Foreskin fibroblast (primary cell): ENCODE measurements at places on chromosomes 3 and 15.

- DNase-seq: no peak
Measured at GRCh38 chr15:25497934-25498333, 59.1 kb upstream of the UBE3A start.

DNA sequence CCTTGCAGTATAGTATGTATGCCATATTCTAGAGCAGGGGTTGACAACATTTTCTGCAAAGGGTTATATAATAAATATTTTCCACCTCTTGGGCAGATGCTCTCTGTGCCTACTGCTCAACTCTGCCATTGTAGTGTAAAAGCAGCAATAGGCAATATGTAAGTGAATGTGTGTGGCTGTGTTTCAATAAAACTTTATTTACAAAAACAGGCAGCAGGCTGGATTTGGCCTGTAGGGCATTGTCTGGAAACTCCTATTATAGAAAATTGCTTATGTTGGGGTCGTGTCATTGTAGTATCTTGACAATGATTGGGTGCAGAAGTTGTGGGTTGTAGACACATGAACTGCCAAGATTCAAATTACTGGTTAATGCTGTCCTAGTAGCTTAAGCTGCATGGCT lies 153.6 kb upstream of the CNTN3 start:
- DNase-seq: no peak

DNA sequence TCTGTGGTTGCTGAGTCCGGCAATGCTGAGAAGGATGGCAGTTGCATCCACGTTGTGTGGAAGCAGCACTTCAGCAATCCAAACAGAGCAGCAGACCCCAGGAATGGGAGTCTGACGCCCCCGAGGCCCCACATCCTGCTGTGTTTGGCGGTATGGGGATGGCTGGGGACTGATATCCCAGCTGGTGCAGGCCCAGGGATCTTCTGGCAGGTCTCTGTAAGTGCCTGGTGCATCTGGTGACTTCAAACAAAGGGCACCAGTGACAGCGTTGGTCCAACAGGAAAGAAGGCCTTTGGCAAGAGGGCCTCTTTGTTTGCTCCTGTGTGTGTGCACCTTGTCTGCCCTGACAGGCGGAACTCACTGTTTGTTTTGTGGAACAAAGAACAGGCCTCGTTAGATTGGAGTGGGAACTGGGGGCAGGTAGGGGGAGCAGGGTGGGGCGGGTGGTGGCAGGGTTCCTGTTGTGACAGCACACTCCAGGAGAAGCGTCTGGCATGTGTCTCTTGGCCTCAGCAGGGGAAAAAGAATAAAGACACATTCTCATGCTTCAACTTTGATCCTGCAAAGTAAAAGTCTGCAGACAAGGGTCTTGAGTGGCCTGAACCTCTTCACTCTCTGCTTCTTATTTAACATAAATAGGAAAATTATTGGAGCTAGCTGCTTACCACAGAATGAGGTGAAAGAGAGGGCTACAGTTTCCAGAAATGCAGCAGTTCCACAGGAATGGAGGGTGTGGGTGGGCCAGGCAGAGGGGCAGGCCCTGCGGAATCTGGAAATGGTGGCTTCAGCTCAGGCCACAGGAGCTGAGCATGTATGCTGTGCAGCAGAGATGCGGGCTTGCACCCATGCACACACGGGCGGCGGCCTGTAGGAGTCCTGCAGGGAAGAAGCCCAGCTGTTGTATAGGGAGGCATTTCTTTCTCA lies 94.5 kb upstream of the MYZAP start:
- no peak for DNase-seq

GRCh38 chr15:56813995-56814394 lies 80.7 kb upstream of the ZNF280D start:
- DNase-seq: peak; percentile 51

GRCh38 chr3:117735481-117736101 lies 1026.0 kb downstream of the TUSC7 start:
- peak; percentile 84 for DNase-seq
